ENCODE measurements at places on chromosomes 1 and 21.

DNA sequence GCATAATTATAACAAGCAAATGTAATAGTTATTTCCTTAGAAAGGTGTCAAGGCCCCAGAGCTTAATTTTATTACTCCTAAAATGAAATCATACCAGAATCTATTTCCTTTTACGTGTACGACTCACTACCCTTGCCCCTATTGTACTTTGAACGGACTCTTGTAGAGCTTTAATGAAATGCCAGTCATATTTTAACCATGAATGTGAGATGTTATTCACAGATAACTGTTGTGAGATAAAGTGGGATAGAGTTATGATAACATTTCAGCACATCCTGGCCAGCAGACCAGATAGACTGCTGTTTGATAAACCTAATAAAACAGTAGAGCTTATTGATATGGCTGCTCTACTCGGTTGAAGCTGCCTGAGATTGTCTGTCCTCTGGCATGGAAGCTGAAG is 500.8 kb upstream of the PBX1 start:
- no peak for DNase-seq

GRCh38 chr1:234398849-234399381 is 25.7 kb downstream of the COA6 start:
- DNase-seq, result no peak

GRCh38 chr1:114339379-114339778 is 171.6 kb downstream of the TRIM33 start:
- DNase-seq, result no peak

DNA sequence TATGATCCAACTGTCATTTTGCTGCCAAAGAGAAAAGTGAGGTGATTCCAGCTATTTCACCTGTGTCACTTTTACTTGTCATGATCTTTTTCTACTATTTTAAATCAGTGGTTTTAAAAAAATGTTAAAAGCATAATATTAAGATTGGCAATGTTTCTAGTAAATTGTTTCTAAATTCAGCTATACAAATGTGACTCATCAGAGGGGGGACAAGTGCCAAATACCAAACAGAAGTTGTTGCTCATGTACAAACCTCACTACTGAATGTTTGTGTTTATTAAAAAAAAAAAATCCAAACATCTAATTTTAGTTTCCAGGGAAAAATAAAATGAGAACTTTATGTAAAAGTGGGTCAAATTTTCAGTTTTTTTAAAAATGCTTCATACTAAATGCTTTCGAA is 346.2 kb upstream of the SNX7 start:
- no peak for DNase-seq

- DNase-seq, result no peak
Observed at GRCh38 chr1:25554886-25555752, 11.7 kb downstream of the LDLRAP1 start.

Measured in stimulated activated naive CD8-positive, alpha-beta T cell treated with anti-CD3 and anti-CD28 coated beads, Interleukin-15, Interleukin-2, amounts not matched to agents 100 U/mL and 50 U/mL, for 24 hours (primary cell).